ENCODE measurements at places on chromosomes 11 and 22.

- DNase-seq, result no peak
These were observed 5.1 kb downstream of the MRGPRF start for GRCh38 chr11:69007975-69008381.

GRCh38 chr11:106152013-106152412 lies 74.6 kb downstream of the AASDHPPT start:
- DNase-seq, result no peak

- peak; percentile 6 for DNase-seq
These were observed 49.3 kb upstream of the MPPED2 start for GRCh38 chr11:30635401-30635989.

DNA sequence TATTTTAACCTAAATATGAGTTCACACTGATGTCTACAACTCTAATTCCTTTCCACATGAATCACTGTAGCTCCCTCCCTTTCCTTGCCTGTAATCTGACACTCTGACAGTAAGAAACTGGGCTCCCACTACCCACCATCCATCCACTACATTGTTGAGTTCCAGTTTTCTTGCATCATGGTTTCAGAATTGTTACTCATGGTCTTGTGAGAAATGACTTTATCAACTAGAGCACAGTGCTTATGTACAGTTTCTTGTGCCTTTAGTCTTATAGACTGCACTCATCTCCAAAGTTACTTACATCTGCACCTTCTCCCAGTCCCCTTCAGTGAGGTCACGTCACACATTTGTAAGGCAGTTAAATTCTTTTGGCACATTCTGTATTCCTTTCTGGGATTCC lies 78.6 kb downstream of the RTL6 start:
- DNase-seq, result no peak

DNA sequence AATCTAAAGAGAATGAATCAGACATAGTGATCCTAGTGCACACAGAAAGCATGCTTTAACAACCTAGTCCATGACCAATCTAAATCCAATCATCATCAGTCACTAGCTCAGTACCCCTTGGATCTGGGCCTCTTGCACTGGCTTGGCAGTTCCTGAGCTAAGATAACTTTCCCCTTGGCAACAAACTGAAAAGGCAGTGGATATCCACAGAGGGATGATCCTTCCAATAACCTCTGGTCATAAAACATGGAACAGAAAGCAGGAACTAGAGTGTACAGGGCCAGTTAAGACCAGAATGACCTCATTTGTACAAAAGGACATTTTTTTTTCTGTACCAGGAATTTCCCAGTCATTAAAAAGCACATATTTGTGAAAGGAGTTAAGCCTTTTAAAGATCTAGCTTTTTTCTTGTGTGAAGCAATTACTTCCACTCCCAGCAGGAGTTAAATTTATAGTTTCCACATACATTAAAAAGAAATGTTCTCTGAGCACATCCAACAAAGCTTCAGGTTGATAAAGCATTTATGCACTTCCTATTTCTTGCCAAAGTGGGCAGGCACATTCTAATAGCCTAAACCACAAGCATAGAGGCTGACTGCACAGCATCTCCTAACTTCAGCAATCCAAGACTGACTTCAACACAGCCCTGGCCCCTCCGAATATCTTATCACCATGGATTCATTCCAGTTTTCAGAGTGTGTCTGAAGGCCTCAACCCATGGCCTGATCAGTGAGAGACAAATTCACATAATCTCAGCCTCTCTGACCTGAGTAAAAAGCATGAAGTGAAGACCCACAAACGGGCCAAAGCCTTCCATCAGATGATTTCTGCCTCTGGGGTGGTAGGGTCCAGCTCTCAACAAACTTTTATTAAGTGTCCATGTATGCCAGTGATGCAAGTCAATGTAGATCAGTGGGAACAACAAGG lies 29.9 kb downstream of the GUCY1A2 start:
- DNase-seq, result no peak

GRCh38 chr11:95182397-95182796 lies 48.6 kb downstream of the SESN3 start:
- no peak for DNase-seq

- DNase-seq, result no peak
These were observed 10.7 kb upstream of the LIPT2 start for GRCh38 chr11:74504100-74504691.

- DNase-seq, result no peak
These were observed 1.6 kb upstream of the PAX6 start for GRCh38 chr11:31812383-31813381.

DNA sequence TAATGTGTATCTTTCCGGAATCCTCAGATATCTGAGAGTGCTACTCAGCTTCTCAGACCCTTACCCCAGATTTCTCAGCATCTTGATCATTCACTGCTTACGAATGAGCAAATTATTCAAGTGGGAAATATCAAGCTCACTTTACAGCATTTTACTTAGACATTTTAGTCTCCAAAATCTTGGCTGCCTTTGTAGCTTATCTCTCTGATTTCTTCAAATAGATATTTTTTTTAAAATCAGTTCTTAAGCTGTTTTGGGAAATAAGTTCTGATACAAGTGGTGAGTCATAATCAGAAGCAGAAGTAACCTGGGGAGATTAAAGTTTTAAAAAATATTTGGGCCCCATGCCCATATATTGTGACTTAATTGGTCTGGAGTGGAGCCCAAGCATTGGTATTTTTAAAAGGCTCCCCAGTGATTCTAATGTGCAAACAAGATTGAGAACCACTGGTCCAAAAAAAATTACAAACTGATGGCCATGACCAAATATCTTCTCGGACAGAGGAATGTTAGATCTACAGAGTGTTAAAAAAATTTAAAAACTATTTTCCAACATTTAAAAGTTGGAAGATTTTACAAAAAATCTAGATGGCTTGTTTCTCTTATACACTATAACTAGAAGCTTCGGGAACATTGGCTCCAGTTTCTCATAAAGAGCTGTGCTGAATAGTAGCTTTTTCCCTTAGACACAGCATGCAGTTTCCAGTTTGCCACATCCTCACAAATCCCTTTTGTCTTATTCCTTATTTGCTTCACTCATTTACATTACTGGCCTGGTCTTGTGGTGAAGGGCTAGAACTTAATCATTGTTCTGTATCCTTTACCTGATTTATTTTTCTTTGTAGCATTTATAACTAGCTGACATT lies 87.8 kb upstream of the BMAL1 start:
- no peak for DNase-seq

GRCh38 chr11:94806014-94806413 lies 37.9 kb downstream of the AMOTL1 start:
- DNase-seq, result no peak

- peak; percentile 24 for DNase-seq
These were observed 109.7 kb upstream of the RRM1 start for GRCh38 chr11:3984896-3985295.

DNA sequence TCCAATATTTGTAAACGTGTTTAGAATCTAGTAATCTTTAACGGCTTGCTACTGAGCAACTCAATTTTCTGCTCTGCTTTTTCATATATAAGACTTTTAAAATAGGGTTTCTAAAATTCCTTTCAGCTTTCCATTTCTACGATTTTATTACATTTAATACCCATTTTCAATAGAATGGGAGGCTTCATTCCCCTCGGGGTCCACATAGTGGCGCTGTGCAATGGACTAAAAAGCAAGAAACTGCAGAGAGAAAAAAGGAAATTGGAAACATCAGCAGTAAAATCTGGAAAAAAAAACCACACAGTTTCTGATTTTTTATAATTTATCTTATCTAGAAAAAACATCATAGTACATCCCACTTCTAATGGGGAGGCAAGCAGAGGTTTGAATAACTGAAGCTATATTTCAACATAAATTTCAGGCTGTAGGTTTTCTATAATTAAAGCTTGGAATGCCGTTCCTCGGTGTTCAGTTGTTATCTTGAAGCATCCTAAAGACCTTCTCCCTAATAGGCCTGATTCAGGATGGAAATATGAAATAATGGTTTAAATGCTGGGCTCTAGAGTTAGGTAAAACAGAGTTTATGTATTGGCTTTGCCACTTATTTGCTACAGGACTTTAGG lies 18.7 kb upstream of the JHY start:
- no peak for DNase-seq

GRCh38 chr11:6413791-6414201 lies 5.1 kb downstream of the APBB1 start:
- DNase-seq, result peak; percentile 71

DNA sequence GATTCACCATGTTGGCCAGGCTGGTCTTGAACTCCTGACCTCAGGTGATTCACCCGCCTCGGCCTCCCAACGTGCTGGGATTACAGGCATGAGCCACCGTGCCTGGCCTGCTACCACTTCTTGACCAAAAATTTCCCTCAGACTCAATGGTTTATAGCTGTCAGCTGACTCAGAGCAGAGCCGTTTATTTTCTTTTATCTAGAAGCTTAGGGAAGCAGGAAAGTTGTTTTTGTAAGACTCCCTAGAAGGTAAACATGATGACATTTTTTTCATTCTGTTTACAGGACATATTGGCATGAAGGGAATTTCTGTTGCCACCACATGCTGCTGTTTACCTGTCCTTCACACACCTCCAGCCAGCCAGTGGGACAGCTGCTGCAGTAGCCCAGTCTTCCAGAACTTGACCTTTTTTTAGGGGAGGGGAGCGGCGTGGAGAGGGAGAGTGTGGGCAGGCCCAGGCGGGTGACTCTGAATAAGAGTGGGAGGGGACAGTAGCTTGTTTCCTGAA lies 56.1 kb upstream of the PTPRJ start:
- no peak for DNase-seq

Data from CD4-positive, alpha-beta T cell treated with Interferon gamma for 1 hour (primary cell).